Stomach (tissue), 19 donors: ENCODE measurements at places on chromosomes 5 and 9. TPM values are rescaled to one million over a fixed set of nuclear protein-coding genes. Genes with fewer than 3 reads are reported as not detected.

The MEGF10 gene
- not detected for polyA plus RNA-seq

The TEK gene
- 1.5 TPM for polyA plus RNA-seq

The CLINT1 gene
- polyA plus RNA-seq, result 53.0 TPM

DNA sequence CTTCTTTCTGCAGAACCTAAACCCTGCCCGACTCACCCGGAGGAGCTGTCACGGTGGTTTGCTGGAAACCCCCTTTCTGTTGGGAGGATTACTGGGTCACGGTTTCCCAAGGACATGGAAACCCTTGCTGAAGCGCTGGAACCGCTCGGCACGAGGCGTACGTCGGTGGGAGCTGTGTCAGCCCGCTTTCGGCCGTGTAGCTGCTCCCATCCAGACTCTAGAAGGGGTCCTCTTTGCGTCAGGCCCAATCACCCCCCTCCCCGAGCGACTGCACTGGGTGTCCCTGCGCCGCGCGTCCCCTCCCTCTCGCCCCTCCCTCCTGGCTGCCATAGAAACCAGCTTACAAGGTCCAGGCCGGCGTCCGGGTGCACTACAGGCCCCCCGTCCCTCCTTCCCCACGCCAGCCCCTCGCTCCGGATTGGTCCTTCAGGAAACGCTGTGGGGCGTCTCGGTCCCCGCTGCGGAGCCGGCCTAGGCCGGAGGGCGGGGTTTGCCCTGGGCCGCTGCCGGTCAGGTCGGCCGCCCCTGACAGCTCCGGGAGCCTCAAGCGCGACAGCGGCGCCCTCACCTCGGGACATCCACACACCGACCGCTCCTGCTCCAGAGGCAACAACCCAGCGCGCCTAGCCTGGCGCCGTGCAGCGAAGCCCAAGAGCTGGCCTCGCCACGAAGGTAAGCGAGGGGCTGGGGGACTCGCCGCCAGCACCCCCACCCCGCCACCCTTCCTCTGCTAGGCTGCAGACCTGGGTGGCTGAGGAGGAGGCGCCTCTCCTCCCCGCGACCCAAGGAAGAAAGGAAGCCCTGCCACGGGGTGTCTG lies at the start of gene NIM1K:
Gene NIM1K, plus strand, starts transcription at position 486 of the 818 bp plus-strand sequence. CDS start 53,551 bp downstream, outside the sequence.
- DNase-seq, result peak; percentile 63
- no peaks in the 10 kb centered on the region for H3K36me3 ChIP-seq
- peak within 1 kb of the TSS; percentile 28 for H3K27ac ChIP-seq
- H3K27me3 ChIP-seq, result peaks cover 14% of the 10 kb centered on the region

The DMRT3 gene
- polyA plus RNA-seq, result not detected

GRCh38 chr5:80282054-80282453 lies 26.2 kb upstream of the SERINC5 start:
- H3K27me3 ChIP-seq, result no peaks in the 10 kb centered on the region
- H3K36me3 ChIP-seq, result no peaks in the 10 kb centered on the region
- H3K4me1 ChIP-seq, result no peaks in the 10 kb centered on the region
- H3K4me3 ChIP-seq, result no peak overlapping the region
- no peak for DNase-seq

The OCLN gene
- 4.4 TPM for polyA plus RNA-seq
